ENCODE measurements at places on chromosomes 4 and X. TPM values are rescaled to one million over a fixed set of nuclear protein-coding genes. Genes with fewer than 3 reads are reported as not detected.

CFAP99 gene
- total RNA-seq: not detected

LONRF3 gene
- 12.4 TPM for total RNA-seq

LNX1 gene
- 25.7 TPM for total RNA-seq

TMPRSS11F gene
- total RNA-seq: not detected

SEPSECS gene
- 12.0 TPM for total RNA-seq

CLTRN gene
- total RNA-seq: 0.95 TPM

RHOXF1 gene
- not detected for total RNA-seq

SPANXN4 gene
- total RNA-seq: not detected

GUCY1B1 gene
- 1.1 TPM for total RNA-seq

EGFL6 gene
- total RNA-seq: not detected

Data from endothelial cell (in vitro differentiated cells).